ENCODE measurements at places on chromosomes 7 and 10.

DNA sequence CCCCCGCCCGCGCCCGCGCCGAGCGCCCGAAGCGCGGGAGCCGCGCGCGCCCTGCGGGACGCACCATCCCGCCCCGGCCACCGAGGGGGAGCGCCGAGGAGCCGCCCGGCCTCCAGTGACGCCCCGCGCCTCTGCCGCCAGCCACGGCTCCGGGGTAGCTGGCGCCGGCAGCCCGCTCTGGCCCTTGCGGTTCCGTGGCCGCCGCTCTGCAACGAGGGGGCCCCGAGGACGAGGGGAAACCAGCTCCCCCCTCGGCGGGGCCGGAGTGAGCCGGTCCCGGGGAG lies at the start of gene PAXIP1:
Gene PAXIP1, minus strand, starts transcription at position 33 of the 284 bp plus-strand sequence. CDS start 195 bp downstream, outside the sequence.
- no peak for DNase-seq

GRCh38 chr7:77458786-77459185 lies 42.6 kb upstream of the GSAP start:
- no peak for DNase-seq

- no peak for DNase-seq
Observed at GRCh38 chr7:70307544-70308106, 709.4 kb downstream of the AUTS2 start.

- no peak for DNase-seq
Observed at GRCh38 chr7:70812511-70812910, 319.4 kb upstream of the GALNT17 start.

DNA sequence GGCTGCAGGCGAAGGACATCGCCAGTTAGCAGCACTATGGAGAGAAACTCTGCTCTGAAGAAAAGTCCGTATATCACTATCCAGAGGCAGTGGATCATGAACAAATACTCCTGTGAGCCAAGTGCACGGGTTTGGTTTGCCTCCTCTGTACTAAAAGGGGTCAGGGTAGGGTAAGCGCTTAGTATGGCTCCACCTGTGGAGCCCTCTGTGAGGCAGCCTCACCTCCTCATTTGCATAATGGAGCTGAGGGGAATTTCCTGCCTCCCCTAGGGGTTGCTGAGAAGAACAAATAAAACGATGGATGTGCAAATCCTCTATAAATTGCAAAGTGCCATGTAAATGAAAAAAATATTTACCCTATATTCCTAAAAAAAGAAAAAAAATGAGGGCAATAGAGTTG lies 63.4 kb downstream of the GPR26 start:
- DNase-seq = no peak

GRCh38 chr7:101125989-101126650 lies 784 bp upstream of the SERPINE1 start:
- no peak for DNase-seq

DNA sequence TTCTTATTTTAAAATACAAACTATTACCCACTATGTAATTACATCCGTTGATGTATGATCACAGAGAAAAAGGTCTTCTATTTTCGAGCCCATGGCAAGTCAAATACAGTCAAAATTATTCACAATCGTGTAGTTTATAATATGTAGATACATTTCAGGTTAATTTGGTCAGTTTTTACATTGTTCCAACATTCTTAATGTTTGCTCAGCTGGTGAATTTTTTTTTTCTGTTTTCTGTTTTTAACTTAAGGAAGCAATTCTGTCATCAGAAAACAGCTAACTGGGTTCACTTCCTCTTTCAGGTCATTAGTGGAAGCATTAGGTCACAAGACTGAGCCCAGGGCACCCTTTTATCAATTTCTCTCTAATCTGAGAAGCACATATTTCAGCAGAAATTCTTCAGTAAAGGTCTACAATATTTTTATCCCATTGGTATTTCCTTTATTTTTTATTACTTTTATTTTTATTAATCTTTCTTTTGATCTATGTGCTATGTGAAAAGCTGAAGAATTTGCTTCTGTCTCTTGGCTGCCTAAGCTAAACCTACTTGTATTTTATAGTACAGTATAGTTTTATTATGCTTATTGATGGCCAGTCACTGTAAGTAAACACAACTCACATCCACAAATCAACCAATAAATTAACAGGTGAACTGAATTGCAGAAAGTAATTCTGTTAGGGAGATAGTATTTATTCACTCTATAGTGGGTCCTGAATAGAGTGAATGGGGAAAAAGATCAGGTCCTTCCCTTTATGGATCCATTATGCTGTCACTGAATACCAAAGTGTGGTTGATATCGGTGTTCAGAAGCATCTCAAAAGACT lies 84.6 kb downstream of the ICA1 start:
- DNase-seq = no peak

DNA sequence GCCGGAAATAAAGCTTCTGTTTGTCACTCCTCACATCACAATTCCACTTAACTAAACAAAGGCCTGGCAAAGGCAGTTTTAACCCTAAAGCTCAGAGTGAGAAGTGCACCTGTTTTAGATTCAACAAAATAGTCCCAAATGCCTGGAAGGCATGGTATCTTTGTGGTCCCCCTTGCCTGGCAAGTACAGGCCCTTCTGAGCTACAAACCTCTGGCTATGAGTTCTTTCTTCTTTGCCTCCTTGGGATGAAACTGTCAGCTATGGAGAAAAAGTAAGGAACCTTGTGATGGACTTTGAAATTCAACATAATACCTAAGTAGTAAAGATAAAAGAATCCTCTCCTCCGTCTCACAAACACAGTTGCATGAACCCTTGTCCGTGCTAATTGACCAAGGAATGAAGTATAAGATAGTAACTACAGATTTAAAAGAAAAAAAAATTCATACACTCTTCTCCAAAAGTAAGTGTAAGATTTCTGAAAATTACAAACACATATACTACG lies 244.5 kb upstream of the ETV1 start:
- no peak for DNase-seq

GRCh38 chr7:94274828-94275227 lies 119.9 kb upstream of the COL1A2 start:
- no peak for DNase-seq

- no peak for DNase-seq
Observed at GRCh38 chr10:116421815-116422214, 5.8 kb upstream of the PNLIPRP3 start.

GRCh38 chr7:94656925-94657731 lies 1.2 kb upstream of the SGCE start:
- no peak for DNase-seq

- DNase-seq = no peak
Observed at GRCh38 chr10:107033799-107034422, 130.6 kb downstream of the SORCS1 start.

- no peak for DNase-seq
Observed at GRCh38 chr7:157805713-157806112, 468.9 kb downstream of the DNAJB6 start.

GRCh38 chr7:34087892-34088891 lies 182.9 kb downstream of the BMPER start:
- no peak for DNase-seq

DNA sequence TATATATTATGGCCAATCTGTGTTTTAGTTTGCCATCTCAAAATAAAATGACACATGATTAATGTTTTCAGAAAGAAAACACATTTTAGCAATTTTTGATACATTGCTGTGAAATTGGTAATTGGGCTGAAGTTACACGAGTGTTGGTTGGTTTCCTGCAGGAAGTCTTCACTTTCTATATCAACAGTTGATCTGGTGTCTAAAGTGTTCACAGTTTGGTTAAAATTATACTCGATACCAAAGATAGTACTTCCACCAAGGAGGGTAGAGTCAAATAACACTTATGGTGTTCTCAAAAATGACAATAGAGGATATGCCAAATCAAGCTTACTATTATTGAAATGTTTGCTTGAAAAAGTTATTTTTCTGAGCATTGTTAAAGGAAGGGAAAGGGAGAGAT lies 120.3 kb upstream of the GLCCI1 start:
- no peak for DNase-seq

DNA sequence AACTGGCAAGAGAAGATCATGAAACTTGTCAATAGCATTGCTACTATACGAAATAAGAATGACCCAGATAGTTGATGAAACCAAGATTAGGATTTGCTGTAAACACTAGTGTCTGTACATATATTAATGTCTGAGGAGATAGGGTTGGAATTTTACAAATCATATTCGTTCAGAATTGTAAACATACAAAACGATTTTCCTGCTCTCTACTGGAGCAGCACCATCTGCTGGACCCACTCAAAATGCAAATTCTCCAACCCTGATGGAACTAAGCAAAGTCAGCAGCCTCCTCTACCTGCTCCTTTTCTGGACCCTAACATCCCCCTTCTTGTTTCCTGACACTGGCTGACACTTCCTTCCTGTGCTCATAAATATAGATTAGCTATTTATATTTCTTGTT lies 29.4 kb upstream of the SGMS1 start:
- no peak for DNase-seq

- DNase-seq = no peak
Observed at GRCh38 chr10:93753621-93754250, 4.0 kb upstream of the LGI1 start.

DNA sequence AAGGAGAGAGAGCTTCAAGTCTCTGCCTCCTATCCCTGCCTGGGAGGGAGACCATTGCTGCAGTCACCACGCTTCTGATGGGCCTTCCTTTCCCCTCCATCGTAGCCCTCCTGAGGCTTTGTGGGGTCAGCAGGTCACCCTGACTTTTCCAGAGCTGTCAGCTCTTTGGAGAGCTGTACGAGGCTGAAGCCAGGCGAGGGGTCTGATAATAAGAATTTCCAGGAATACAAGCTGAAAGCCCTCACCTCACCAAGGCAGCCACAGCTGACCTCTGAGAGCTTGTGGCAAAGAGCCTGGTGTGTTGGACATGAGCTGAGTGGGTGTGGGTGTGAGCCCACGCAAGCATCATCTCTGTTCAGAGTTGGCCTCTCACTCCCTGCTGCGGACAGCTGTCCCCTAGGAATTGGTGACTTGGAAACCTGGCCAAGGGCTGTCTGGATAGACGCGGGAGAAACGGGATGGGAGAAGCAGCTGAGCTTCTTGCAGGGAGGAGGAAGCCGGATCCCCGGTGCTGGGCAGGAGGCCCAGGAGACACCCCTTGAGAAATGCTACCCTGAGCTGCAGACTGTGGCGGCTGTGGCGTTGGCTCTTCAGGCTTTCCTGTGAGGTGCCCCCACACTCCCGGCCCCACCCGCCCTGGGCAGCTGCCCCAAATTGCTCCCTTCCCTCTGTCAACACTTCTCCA lies 122.1 kb upstream of the BTBD16 start:
- DNase-seq = no peak

- no peak for DNase-seq
Observed at GRCh38 chr10:67837541-67838314, at the start of gene DNAJC12. Gene DNAJC12 (minus strand): TSS chr10:67838188. CDS start chr10:67838011, 177 bp downstream.

DNA sequence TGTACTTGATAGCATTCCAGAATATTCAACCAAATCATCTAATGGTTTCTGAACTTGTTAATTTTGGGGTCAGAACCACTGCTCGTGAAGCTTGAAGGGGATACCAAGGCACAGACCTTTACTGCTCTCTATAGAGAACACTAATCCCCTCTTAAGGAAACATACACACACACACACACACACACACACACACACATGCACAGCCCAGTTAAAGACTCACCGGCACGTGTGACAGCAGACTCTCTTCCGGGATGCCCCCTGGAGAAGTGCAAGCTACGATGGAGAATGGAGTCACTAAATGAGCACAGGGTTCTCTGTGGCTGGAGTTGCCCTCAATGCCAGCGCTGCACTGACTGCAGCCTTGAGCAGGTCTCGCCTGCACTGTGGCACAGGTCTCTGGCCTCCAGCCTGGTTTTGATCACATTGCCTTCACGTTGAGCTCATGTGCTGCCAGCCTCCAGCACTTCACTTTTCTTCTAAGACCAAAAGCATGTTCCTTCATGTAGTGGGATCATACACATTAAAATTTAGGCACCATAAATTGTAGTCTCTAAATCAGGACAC lies 300.8 kb downstream of the POM121L12 start:
- no peak for DNase-seq

- DNase-seq = no peak
Observed at GRCh38 chr7:133513608-133514007, 260.7 kb downstream of the EXOC4 start.

- DNase-seq = no peak
Observed at GRCh38 chr10:30803892-30804322, 174.4 kb upstream of the LYZL2 start.

DNA sequence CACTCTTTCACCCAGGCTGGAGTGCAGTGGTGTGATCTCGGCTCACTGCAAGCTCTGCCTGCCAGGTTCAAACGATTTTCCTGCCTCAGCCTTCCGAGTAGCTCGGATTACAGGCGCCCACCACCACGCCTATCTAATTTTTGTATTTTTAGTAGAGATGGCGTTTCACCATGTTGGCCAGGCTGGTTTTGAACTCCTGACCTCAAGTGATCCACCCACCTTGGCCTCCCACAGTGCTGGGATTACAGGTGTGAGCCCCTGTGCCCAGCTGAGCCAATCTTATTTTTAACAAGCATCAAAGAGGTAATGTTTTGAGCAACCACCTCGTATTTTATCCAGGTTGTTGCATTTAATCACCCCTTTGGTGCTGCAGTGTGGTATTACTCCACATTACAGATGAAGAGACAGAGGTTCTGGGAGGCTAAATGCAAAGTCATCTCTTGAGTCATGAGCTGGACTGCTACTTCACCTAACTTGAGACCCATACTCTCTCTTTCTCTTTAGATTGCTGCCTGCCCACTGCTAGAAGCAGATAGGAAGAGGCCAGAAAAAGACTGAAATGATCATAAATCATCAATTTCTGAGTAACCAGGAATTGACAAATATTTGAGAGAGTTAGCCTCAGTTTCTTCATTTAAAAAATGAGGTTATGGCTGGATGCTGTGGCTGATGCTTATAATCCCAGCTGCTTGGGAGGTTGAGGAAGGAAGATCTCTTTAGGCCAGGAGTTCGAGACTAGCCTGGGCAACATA lies 116.2 kb downstream of the CAMK1D start:
- DNase-seq = no peak

- DNase-seq = no peak
Observed at GRCh38 chr10:69839696-69840345, 38.1 kb downstream of the COL13A1 start.

DNA sequence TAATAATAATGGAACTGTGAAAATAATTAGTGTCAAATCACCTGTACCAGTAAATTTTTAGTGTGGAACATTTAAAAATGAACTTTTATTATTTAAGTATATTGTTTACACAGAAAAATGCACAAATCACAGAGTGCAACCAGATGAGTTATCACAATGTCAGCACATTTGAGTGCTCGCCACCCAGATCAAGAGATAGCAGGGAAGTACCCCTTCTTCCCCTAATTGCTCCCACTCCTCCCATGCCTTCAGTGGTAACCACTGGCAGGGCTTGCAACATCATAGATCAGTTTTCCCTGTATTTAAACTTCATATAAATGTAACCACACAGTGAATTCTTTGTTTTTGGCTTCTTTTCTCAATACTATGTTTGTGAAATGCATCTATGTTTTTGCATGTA lies 7.8 kb upstream of the GPR141 start:
- no peak for DNase-seq

DNA sequence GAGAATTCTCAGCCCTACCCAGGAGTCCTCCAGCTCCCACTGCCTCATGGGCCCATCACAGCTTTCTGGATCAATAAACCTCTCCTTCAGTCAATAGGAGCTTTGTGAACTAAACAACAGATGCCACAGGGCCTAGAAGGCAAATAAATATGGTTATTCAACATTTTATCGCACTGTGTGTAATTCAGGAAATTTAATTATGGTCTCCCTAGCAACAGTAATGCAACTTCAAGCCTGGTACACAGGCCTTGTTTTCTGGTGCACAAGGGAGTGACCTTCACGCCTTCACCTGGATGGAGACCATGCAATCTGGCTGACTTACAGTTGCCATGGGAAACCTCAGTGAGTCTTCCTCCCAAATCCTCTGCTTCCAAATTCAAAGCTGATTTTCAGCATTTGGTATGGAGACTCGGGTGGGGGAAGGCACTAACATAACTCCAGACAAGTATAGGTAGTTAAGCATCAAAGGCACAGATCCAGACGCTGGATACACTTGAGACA lies 441.0 kb upstream of the NPVF start:
- no peak for DNase-seq

GRCh38 chr7:16034353-16034752 lies 347.9 kb upstream of the MEOX2 start:
- DNase-seq = no peak
